Naive thymus-derived CD4-positive, alpha-beta T cell (primary cell): ENCODE measurements at places on chromosomes 1 and 21.

DNA sequence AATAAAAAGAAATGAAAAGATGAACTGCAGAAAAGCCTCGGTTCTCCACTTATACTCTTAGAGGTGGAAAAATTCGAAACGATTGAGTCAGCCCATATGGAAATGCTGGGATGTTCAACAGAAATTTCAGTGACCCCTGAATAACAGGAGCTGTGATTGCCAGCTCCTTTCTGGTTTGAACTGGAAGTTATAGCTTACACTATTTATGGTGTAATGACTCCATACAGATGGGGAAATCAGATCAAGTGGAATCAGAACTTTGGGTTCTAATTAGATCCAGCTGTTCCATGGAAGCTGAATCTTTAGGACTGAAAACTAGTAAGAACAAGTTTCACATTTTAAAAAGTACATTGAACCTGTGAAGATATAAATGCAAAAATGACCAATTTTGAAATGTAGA is 569.3 kb upstream of the ZRANB2 start:
- no peaks in the 10 kb centered on the region for H3K36me3 ChIP-seq
- no peak overlapping the region for H3K4me3 ChIP-seq
- H3K4me1 ChIP-seq, result no peaks in the 10 kb centered on the region
- no peak overlapping the region for H3K27ac ChIP-seq
- no peak for DNase-seq
- H3K27me3 ChIP-seq, result no peaks in the 10 kb centered on the region

- H3K4me3 ChIP-seq, result no peak overlapping the region
- H3K27me3 ChIP-seq, result no peaks in the 10 kb centered on the region
- DNase-seq, result no peak
- H3K27ac ChIP-seq, result no peak overlapping the region
- H3K36me3 ChIP-seq, result no peaks in the 10 kb centered on the region
Measured at GRCh38 chr1:185398599-185398998, 81.6 kb upstream of the IVNS1ABP start.

GRCh38 chr1:170743083-170743482 is 79.2 kb downstream of the PRRX1 start:
- no peaks in the 10 kb centered on the region for H3K4me1 ChIP-seq
- H3K36me3 ChIP-seq, result no peaks in the 10 kb centered on the region
- H3K27me3 ChIP-seq, result no peaks in the 10 kb centered on the region
- DNase-seq, result no peak
- H3K4me3 ChIP-seq, result no peak overlapping the region

GRCh38 chr1:220375715-220376114 is 103.5 kb upstream of the RAB3GAP2 start:
- no peak for DNase-seq
- H3K36me3 ChIP-seq, result no peaks in the 10 kb centered on the region
- no peak overlapping the region for H3K4me3 ChIP-seq
- H3K27me3 ChIP-seq, result no peaks in the 10 kb centered on the region

DNA sequence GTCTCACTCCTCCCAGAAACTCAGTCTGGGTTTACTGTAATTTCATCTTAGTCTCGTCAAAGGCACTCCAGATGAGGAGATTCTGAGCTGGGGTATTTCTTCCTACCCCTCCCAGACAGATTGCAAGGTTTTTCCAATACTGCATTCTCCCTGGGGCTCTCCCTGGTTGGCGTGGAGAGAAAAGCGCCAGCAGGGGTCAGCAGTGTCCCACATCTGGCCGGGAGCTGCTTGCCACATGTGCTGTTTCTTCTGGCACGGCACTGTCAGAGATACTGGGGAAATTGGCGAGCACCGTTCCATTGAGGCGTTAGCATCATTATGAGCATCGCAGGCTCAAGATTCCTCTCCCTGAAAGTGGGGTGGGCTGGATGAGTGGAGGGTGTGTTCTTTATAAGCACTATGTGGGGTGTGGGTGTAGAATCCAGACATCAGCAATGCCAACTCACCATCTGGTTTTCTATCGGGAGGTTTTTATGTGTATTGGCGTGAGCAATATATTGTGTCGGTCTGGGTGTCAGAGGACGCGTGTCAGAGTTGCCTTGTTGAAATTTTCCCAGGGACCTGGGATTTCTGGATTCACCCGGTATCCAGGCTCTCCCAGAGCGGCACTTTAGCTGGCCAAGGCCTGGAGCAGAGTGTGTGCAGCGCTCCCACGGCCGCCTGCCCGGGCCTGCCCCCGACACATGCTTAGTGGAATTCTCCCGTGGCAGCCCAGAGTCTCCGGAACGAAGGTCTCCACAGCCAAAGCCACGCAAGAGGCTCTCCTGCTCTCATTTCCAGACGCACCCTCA is 8.0 kb upstream of the NAV1 start:
- no peak overlapping the region for H3K27ac ChIP-seq
- no peaks in the 10 kb centered on the region for H3K36me3 ChIP-seq
- H3K27me3 ChIP-seq, result no peaks in the 10 kb centered on the region
- no peak for DNase-seq
- H3K4me1 ChIP-seq, result no peaks in the 10 kb centered on the region

DNA sequence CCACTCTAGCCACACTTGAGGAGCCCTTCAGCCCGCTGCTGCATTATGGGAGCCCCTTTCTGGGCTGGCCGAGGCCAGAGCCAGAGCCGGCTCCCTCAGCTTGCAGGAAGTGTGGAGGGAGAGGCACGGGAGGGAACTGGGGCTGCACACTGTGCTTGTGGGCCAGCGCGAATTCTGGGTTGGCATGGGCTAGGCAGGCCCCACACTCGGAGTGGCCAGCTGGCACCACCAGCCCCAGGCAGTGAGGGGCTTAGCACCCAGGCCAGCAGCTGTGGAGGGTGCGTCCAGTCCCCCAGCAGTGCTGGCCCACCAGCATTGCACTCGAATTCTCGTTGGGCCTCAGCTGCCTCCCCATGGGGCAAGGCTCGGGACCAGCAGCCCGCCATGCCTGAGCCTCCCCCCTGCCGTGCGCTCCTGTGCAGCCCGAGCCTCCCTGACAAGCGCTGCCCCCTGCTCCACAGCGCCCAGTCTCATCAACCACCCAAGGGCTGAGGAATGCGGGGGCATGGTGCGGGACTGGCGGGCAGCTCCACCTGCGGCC is 785.9 kb upstream of the TPTE start:
- H3K27ac ChIP-seq, result no peak overlapping the region
- H3K4me3 ChIP-seq, result no peak overlapping the region
- no peaks in the 10 kb centered on the region for H3K36me3 ChIP-seq
- DNase-seq, result no peak
- H3K27me3 ChIP-seq, result no peaks in the 10 kb centered on the region

- no peak for DNase-seq
- H3K27ac ChIP-seq, result no peak overlapping the region
- H3K4me3 ChIP-seq, result no peak overlapping the region
- no peaks in the 10 kb centered on the region for H3K36me3 ChIP-seq
Measured at GRCh38 chr1:41023279-41023990, 1.9 kb upstream of the SLFNL1 start.

DNA sequence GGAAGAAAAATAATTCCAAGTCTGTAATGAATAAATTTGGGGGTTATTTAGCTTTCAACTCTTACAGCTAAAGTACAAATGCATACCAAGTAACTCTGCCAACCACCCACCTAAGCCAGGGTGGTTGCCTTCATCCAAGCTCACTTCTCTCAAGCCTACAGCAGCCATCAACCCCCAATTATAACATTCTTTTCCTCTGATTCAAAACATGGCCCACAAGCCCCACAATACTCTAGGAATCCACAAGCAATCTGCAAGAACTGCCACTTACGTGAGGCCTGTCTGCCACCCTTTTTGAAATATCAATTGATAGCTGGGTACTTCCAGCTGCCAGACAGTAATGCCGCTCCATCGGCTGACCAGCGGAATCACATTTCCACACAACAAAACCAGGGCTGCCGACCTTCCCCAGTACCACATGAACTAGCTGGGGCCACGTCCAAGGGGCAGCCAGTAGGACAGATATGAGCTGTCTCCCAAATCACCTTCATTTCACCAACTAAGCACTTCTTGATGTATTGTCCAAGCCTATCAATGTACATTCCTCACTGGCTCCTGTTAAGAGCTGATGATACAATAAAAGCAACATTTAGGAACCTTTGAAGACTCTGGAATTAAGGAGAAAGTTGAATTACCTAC is 3.2 kb downstream of the LBR start:
- peak overlapping the region; percentile 71 for H3K4me3 ChIP-seq
- peak overlapping the region; percentile 23 for H3K27ac ChIP-seq
- DNase-seq, result no peak
- H3K36me3 ChIP-seq, result peaks cover 10% of the 10 kb centered on the region
- H3K27me3 ChIP-seq, result no peaks in the 10 kb centered on the region
- H3K4me1 ChIP-seq, result peaks cover 36% of the 10 kb centered on the region

DNA sequence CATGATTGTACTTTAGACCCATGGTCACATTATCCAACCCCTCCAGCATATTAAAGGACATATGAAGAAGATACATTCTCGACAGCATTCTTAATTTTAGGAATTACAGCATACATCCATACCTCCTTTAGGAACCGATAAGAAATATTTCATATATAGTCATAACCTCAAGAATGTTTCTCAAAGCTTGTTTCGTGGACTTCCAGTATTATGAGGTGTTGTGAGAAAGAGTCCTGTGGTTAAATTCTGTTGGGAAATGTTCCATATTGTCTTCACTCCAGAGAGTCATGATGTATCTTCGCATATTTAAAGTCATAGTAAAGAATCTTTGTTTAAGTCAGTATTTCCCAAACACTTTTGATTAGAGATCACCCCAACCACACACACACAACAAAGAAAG is 321.0 kb upstream of the SNX7 start:
- no peak overlapping the region for H3K27ac ChIP-seq
- no peaks in the 10 kb centered on the region for H3K27me3 ChIP-seq
- no peak for DNase-seq
- H3K36me3 ChIP-seq, result no peaks in the 10 kb centered on the region

GRCh38 chr1:196667131-196667530 is 15.3 kb downstream of the CFH start:
- no peak for DNase-seq
- no peak overlapping the region for H3K27ac ChIP-seq
- no peaks in the 10 kb centered on the region for H3K4me1 ChIP-seq
- no peaks in the 10 kb centered on the region for H3K27me3 ChIP-seq

DNA sequence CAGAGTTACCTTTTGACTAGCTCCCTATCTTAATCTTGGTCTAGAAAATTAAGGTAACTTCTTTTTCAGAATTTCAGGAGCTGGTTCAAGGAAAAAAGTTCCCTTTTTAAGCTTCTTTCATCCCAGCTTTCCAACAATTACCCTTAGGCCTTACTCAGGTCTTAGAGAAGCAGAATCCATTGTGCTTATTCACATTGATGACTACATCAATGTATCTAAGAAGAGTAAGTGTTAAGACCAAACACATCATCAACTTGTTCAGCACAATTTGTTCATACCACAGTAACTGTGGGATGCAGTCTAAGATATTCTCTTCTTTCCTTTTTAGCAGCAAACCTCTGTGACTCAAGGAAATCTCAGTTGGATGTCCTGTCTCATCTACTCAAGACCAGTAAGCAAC is 4.1 kb downstream of the MRPL9 start:
- peaks cover 11% of the 10 kb centered on the region for H3K4me1 ChIP-seq
- H3K27me3 ChIP-seq, result no peaks in the 10 kb centered on the region
- DNase-seq, result no peak
- no peak overlapping the region for H3K27ac ChIP-seq
- H3K36me3 ChIP-seq, result peaks cover 63% of the 10 kb centered on the region

DNA sequence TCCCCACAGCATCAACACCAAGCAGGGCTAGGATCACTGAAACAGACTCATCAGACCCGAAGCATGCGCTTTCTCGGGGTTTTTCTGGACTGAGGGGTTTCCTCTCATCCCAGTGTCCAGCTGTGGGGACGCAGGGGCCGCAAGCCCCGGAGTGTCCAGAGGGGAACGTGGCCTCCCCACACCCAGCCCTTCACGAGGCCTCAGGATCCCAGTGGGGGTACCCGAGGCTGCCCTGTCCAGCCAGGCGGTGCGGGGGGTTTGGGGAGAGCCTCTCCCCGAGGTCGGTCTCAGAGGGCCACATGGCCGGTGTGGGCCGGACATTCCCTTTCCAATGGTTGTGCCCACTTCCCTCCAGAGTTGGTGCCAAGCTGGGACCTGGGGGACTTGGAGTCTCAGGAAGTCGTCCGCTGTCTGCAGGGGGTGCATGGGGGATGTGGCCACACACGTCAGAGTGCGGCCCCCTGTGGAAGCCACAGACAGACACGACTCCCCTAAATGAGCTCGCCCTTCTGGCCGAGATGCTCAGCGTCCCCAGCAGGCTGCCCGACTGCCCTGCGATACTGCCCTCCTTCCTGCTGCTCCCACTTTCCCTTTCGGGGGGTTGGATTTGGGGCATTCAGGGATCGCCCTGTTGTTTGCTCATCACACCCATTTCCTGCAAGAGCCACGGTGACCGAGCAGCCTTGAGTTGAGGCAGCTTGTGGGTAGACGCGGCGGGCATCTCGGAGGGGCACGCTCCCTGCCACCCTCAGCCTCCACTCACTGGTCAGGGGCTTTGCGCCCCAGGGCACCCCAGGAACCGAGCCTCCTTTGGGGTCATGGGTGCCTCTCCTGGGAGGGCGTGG is 4.1 kb downstream of the COL6A1 start:
- DNase-seq, result peak; percentile 5
- no peak overlapping the region for H3K4me3 ChIP-seq
- peaks cover 3% of the 10 kb centered on the region for H3K4me1 ChIP-seq
- no peak overlapping the region for H3K27ac ChIP-seq
- H3K27me3 ChIP-seq, result peaks cover 9% of the 10 kb centered on the region
- no peaks in the 10 kb centered on the region for H3K36me3 ChIP-seq

DNA sequence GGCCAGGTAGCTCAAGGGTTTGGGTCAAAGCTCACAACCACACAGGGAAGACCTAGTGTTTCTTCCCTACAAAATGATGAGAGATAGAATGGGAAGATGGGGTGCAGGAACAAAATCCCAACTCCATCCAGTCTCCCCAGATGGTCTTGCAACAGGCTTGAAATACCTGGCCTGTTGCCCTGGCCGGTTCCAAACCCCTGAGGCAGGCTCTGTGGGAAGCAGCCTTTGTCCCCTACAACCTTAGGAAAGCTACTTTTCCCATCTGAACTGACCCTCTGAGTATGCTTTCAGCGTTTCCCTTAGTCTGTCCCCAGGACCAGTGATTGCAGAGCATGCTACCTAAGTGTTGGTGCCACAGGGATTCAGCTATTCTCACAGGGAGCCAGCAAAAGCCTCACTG is 104.0 kb downstream of the GDAP2 start:
- H3K4me3 ChIP-seq, result no peak overlapping the region
- H3K4me1 ChIP-seq, result no peaks in the 10 kb centered on the region
- no peaks in the 10 kb centered on the region for H3K27me3 ChIP-seq
- no peak overlapping the region for H3K27ac ChIP-seq

DNA sequence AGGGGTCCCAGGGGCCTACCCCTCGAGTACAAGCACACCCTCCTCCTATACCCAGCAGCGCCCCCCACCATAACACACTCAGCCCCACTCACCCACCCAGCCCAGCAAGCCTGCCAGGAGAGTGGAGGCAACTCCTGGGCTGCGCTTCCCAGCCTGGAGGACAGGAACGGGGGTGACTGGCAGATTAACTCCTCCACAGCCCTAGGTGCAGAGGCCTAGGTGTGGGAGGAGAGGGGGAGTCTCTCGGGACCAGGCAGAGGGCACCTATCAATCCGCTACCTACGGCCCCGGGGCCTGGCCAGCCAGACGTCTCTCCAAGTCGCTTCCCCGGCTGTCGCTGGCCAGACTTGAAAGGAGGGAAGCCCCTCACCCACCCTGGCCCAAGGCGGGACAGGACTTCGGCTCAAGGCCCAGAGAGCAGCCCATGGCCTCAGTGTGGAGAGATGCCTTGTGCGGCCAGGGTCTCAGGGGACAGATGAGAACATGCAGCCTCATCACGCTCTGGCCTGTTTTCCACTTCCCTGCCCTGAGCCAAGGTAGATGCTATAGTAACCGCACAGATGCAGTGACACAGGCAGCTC is 24.9 kb downstream of the MATN1 start:
- DNase-seq, result no peak
- H3K4me3 ChIP-seq, result no peak overlapping the region
- no peaks in the 10 kb centered on the region for H3K27me3 ChIP-seq
- no peaks in the 10 kb centered on the region for H3K4me1 ChIP-seq
